ENCODE measurements at places on chromosomes 1 and 21.

DNA sequence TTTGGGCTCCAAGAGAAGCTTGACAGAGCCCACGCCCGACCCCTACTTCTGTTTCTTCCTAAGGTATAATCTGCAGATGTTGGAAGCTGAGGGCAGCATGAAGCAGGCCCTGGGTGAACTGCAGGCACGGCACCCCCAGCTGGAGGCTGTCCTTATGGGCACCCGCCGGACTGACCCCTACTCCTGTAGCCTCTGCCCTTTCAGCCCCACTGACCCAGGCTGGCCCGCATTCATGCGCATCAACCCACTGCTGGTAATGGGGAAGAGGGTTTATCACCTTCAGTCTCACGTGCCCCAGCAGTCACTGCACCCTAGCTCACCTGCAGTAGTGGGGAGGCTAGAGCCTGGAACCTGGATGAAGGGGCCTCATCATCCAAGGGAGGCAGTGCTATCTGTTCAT is 3.1 kb upstream of the LENEP start:
- no peak for DNase-seq

DNA sequence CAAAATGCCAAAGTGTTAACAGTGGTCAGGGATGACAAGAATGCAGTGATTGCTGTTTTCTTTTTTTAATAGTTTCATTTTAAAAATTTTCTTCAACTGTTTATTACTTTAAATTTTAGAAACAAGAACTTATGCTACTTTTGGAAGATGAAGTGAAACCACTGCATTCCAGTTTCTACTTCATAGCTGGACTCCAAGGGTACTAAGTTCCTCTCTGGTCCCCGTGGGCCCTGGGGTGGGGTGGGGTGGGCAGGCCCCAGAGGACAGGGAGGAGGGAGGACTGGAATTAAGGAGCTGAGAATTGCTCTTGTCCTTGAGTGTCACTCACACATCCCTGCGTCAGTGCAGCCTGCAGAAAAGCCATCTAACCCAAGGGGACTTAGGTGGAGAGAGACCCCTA is 97.3 kb downstream of the RAVER2 start:
- DNase-seq: no peak

- no peak for DNase-seq
These were observed 67.1 kb downstream of the CD58 start for GRCh38 chr1:116503546-116504307.

DNA sequence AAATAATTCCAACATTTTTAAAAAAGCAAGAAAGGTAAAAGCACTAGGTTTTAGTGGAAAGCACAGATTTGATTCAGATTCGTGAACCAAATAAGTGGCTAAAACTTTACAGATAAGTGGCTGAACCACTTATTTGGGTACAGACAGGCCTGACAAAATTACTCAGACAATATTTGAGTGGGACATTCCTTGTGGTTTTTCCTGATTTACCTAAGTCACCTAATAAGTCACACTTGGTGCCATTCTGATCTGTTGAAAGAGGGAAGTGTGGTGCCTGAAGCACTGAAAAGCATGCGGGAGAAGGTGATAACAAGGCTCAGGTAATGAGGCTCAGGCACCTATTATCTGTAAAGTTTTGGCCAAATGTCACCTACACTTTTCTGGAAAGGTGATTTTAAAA is 81.6 kb upstream of the CD55 start:
- DNase-seq: no peak

All from HAP-1 (cell line).